ENCODE measurements at places on chromosomes 5 and 9.

DNA sequence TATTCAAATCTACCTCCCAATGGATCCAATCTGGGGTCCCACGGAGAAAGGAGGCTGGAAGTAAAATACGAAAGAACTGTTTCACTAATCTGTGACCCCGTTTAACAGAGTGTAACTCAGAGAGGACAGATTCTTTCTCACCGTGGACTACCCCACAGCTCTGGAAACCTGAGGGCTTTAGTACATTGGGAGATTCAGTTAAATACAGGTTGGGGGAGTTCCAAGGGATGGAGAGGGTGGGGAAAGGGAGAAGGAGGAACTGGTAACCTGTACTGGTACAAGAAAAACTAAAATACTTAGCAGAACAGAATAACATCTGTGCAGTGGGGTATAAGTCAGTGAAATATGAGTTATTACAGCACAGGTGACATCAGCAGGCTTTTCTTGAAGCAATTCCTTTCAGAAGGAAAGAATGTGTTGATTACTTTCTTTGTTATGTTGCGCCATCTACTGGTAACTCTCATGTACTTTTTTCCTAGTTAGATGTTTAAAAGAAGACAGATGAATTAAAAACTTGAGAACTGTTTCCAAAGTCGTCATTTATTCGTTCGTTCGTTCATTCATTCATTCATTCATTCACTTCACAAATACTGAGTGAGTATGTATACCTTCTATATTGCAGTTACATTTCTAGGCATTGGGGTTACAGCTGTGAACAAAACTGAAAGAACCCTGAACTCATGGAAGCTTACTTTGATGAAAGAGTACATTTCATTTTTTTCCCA, 30.0 kb upstream of the STOM start:
- DNase-seq = peak; percentile 82

DNA sequence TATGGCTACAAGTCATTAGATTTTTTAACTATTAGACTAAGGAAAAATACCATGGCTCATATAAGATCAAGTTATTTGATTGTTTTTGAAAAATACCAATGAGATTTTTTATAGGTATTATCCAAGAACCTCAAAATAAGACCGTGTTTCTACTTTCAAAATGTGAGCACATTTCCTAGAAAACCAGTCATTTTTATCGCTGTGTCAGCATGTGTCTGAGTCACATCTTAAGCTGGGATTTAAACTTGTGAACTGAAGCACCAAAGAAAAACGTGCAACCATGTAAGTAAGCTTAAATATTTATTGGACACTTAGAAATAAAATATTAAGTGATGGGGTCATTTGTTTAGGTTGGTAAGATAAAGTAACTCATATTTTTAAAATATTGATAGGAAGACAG, 1676.0 kb upstream of the NUDT12 start:
- DNase-seq = no peak

GRCh38 chr5:91059409-91059808, 323.7 kb downstream of the ARRDC3 start:
- DNase-seq = no peak

DNA sequence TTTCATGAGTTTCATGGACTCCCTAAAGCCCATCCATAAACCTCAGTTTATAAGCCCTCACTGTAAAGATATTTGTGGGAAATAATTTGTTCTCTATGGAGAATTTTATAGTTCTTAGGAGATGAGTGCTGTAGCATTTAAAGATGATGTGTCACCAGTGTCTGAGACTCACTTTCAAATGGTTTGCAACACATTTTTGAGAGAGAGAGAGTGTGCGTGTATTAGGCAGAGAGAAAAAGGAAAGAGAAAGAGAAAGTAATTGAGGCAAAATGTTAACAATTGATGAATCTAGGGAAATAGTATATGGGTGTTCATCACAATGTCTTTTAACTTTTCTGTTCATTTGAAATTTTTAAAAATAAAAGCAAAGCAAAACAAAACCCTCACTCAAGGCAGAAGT, 479.0 kb downstream of the ZSWIM6 start:
- DNase-seq = no peak

- no peak for DNase-seq
These were observed 67.2 kb upstream of the CCDC152 start for GRCh38 chr5:42689391-42689790.

DNA sequence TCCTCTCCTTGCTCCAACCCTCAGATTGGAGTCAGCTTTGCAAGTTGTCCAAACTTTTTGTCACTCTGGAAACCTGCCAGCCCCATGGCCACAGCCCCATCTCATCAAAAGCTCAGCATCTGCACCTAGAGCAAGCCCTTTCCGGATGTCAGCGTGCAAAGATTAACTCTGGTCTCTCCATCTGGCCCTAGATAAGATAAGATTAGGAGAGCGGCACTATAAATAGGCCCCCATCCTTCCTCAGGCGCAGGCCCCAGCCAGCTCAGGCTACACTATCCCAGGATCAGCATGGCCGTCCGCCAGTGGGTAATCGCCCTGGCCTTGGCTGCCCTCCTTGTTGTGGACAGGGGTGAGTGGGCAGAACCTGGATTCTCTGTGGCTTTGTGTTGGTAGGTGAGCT, at the start of gene SPINK4:
Gene SPINK4, plus strand, starts transcription at position 247 of the 400 bp plus-strand sequence. Its CDS starts 42 bp downstream, at position 289.
- no peak for DNase-seq

DNA sequence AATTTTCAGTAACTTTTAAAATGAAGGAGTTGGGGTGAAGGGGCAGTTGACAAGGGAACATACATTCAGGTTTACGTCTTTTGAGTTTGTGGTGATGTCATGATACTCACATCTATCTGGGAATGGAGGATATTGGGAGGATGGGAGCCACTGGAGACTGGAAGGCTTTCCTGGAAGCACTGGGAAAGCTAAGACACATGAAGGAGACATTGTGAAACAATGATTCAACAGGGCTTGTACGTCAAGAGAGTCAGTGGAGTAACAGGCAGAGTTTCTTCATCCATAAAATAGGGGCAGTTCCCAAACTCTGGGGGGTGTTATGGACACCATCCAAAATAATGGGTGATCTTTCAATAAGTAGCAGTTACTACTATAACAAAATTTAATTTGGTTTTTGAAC, 572.8 kb downstream of the CCDC171 start:
- DNase-seq = no peak

All from fibroblast of the conjunctiva (primary cell).